Activated CD8-positive, alpha-beta memory T cell treated with anti-CD3 and anti-CD28 coated beads, Interleukin-2, amount 10 ng/mL, durations not matched to agents 7 days and 5 days (primary cell): ENCODE measurements at places on chromosomes 13 and 19. TPM values are rescaled to one million over a fixed set of nuclear protein-coding genes. Genes with fewer than 3 reads are reported as not detected.

Gene RPL28
- 2,244 TPM for total RNA-seq

Gene ZSCAN4
- total RNA-seq = not detected

Gene CEACAM20
- not detected for total RNA-seq

Gene ICAM4
- total RNA-seq = 0.89 TPM

Gene PTH2
- total RNA-seq = not detected

Gene WDR87
- total RNA-seq = not detected

Gene COMP
- not detected for total RNA-seq

Gene CEACAM8
- total RNA-seq = not detected

Gene LGALS4
- total RNA-seq = 1.4 TPM

Gene PDE4C
- total RNA-seq = 0.23 TPM

Gene VSIG10L
- 1.8 TPM for total RNA-seq

Gene PRTN3
- not detected for total RNA-seq

Gene CDC42EP5
- not detected for total RNA-seq

Gene RGCC
- total RNA-seq = 34.7 TPM

Gene CEACAM7
- total RNA-seq = not detected

Gene GARIN5A
- not detected for total RNA-seq

Gene ATP1A3
- 5.6 TPM for total RNA-seq

Gene HPN
- not detected for total RNA-seq

Gene OLFM4
- total RNA-seq = not detected

Gene SRRM5
- total RNA-seq = 0.79 TPM

Gene DHDH
- 0.96 TPM for total RNA-seq

Gene POU2F2
- 17.7 TPM for total RNA-seq

Gene ADPRHL1
- total RNA-seq = 1.3 TPM

Gene FCGBP
- total RNA-seq = 0.93 TPM
